ENCODE measurements at places on chromosomes 13 and 19. TPM values are rescaled to one million over a fixed set of nuclear protein-coding genes. Genes with fewer than 3 reads are reported as not detected.

GRCh38 chr13:99295488-99296252 is 11.5 kb downstream of the GPR183 start:
- H3K4me3 ChIP-seq = peak overlapping the region; percentile 67
- no peaks in the 10 kb centered on the region for H3K27me3 ChIP-seq
- H3K27ac ChIP-seq = peak overlapping the region; percentile 100
- peaks cover 94% of the 10 kb centered on the region for H3K4me1 ChIP-seq
- peaks cover 20% of the 10 kb centered on the region for H3K36me3 ChIP-seq
- DNase-seq = no peak

DNA sequence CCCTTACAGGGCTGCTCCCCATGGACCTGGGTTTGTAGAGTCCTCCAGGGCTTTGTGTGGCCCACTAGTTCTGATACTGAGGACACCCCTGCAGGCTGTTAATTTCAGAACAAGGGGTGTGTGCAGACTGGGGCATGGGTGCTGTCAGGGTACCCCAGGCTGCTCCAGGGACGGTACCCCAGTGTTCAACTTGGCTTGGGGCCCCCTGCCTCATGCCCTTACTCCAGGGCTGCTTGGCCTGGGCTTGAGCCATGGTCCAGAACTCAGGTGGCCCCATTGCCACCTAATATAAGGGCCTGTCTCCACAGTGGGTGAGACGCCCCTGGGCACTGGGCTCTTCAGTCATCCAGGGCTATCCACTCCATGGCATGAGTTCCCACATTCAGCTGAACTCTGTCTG is 1417.6 kb downstream of the UQCRFS1 start:
- H3K27me3 ChIP-seq = no peaks in the 10 kb centered on the region
- no peak for DNase-seq
- peak overlapping the region; percentile 36 for H3K4me3 ChIP-seq

MYO16 gene
- not detected for total RNA-seq

- no peaks in the 10 kb centered on the region for H3K27me3 ChIP-seq
- peaks cover 4% of the 10 kb centered on the region for H3K36me3 ChIP-seq
- H3K27ac ChIP-seq = peak overlapping the region; percentile 70
- peaks cover 58% of the 10 kb centered on the region for H3K4me1 ChIP-seq
- DNase-seq = no peak
Measured at GRCh38 chr13:27442071-27442647, 8.2 kb downstream of the MTIF3 start.

GRCh38 chr13:105796081-105796480 is 739.4 kb downstream of the EFNB2 start:
- no peak for DNase-seq
- no peak overlapping the region for H3K4me3 ChIP-seq
- no peak overlapping the region for H3K27ac ChIP-seq
- H3K36me3 ChIP-seq = no peaks in the 10 kb centered on the region
- H3K4me1 ChIP-seq = no peaks in the 10 kb centered on the region

All from activated T-cell treated with anti-CD3 and anti-CD28 coated beads, Interleukin-2, amount 50 U/mL, for 72 hours (primary cell).